Central memory CD4-positive, alpha-beta T cell (primary cell): ENCODE measurements at places on chromosomes 5 and 9.

DNA sequence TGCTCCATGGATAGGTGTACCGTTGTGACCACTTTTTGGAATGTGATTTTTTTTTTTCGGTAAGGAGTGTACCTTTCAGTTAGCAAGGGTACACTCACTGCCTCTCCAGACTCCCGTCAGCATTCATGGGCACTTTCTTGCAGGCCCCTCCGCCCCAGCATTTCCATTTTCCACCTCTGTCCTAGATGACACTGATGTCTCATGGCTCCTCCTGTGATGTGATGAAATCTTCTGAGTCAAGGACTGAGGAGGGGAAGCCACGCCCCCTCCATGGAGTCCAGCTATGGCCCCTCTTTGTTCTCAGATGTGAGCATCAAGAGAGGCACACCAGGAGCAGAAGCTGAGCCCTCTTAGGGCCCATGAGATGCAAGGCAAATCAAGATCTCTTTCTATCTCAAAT is 61.8 kb downstream of the CTSL start:
- DNase-seq = no peak

- DNase-seq = no peak
Measured at GRCh38 chr5:156824800-156825199, 25.3 kb upstream of the PPP1R2B start.

- no peak for DNase-seq
Measured at GRCh38 chr5:137035480-137035878, 463.6 kb downstream of the SPOCK1 start.

GRCh38 chr5:9533562-9534364 is 12.1 kb downstream of the SEMA5A start:
- DNase-seq = no peak

DNA sequence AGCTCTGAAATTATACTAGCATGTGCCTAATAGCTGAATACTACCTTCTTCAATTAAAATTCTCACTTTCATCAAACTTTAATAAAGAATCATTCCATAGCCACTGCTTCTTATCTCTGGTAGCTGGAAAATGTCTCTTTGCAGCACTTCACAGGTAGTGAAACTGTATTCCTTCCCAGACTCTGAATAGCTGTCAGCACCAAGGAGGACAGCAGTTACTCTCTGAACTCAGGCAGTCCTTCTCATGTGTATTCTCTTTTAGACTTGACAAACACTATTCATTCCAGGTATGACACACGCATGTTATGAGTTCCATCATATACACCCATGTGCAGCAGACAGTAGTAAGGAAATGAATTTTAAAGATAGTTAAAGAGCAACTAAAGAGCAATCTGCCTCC is 627.1 kb downstream of the EFNA5 start:
- DNase-seq = no peak

DNA sequence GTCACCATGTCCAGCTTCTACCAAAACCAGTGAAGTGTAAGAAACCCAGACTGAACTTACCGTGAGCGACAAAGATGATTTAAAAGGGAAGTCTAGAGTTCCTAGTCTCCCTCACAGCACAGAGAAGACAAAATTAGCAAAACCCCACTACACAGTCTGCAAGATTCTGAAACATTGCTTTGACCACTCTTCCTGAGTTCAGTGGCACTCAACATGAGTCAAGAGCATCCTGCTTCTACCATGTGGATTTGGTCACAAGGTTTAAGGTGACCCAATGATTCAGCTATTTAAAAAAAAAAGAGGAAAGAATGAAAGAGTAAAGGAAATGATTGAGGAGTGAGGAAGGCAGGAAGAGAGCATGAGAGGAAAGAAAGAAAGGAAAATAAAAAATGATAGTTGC is 19.8 kb downstream of the IL7R start:
- DNase-seq = no peak

DNA sequence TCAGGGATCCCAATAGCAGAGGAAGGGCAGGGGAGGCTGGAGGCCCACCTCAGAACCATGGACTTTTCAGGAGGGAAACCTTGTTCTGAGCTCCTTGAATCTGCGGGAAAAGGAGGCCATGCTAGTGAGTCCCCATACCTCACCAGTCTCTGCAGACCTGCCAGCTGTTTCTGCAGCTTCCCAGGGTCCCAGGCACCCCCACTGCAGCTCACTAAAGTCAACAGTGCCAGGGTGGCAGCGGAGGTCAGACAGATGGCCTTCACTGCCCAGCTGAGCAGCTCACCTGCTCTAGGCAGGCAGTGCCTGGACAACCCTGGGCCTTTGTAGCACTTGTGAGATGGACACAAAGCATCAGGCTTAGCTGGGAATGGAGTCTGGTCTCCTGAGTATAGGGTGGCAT is 4.4 kb upstream of the SLC27A4 start:
- no peak for DNase-seq

GRCh38 chr5:153358315-153358976 is 132.0 kb upstream of the GRIA1 start:
- DNase-seq = no peak

GRCh38 chr9:38440516-38440915 is 16.3 kb upstream of the IGFBPL1 start:
- no peak for DNase-seq

GRCh38 chr5:173729079-173729765 is 112.8 kb upstream of the BOD1 start:
- no peak for DNase-seq

- DNase-seq = no peak
Measured at GRCh38 chr5:166926138-166926537, 1365.3 kb upstream of the WWC1 start.

GRCh38 chr9:114001410-114001685 is 76.8 kb downstream of the AMBP start:
- no peak for DNase-seq

DNA sequence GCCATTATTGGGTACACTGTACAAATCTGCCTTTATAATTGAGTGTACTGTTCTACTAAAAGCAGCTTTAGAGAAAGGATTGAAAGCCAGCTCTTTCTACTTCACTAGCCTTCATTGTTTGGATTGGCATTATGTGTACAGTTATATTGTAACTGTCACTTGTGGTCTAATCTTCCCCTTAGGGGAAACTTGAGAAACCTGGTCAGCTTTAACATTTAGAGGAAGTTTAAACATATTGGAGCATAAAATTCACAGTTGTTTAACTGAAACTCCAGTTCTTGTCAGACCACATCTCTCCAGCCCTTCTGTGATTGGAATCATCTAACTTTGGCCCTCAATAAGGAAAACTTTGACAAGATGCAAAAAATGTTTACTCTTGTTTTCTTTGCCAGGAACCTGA is 24.6 kb downstream of the PIK3R1 start:
- DNase-seq = no peak

- peak; percentile 39 for DNase-seq
Measured at GRCh38 chr5:175464074-175464941, 14.1 kb upstream of the SFXN1 start.
